ENCODE measurements at places on chromosomes 2 and 18.

- no peak for DNase-seq
Measured at GRCh38 chr18:34592961-34593382, 117.1 kb upstream of the DTNA start.

DNA sequence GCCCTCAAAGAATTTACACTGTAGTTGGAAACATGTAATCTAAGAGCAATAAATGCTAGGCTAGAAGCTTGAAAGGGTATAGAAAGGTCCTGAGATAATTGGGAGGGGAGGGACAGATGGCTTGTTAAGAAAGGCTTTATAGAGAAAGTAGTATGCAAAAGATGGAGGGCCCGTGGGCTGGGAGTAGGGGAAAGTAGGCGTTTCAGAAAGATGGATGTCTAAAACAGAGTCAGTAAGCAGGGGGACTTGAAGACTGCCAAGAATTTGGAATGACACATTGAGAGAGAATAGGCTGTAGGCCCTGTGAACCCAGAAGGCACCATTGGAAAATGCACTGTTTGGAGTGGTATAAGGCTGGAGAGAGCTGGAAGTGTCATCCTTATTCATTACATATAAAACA is 822 bp downstream of the PSMG2 start:
- DNase-seq: peak; percentile 33

- DNase-seq: no peak
Measured at GRCh38 chr2:240593026-240593702, 6.6 kb downstream of the CAPN10 start.

DNA sequence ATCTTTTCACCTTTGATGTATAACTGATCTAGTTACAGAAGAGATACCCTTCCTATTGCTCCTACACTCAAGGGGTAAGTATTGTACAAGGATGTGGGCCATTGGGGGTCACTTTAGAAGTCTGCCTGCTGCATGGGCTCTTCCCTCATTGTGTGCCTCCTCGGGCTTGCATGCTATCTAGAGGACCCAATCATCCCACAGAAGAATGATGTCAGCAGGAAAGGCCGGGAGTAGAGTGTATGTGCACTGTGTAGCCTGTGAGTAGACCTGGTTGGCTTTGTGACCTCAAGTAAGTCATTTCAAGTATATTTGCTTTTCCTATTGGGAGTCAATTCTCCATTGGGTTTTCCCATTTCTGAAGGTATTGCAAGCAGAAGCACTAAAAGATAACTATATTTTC is 129.5 kb upstream of the TRIB2 start:
- DNase-seq: no peak

GRCh38 chr2:107775791-107776190 is 50.9 kb upstream of the RGPD4 start:
- no peak for DNase-seq

GRCh38 chr2:147051814-147052213 is 793.0 kb upstream of the ACVR2A start:
- no peak for DNase-seq

- no peak for DNase-seq
Measured at GRCh38 chr18:39959839-39960238, 1995.2 kb upstream of the PIK3C3 start.

- no peak for DNase-seq
Measured at GRCh38 chr2:232363784-232364615, 14.6 kb upstream of the ALPP start.

DNA sequence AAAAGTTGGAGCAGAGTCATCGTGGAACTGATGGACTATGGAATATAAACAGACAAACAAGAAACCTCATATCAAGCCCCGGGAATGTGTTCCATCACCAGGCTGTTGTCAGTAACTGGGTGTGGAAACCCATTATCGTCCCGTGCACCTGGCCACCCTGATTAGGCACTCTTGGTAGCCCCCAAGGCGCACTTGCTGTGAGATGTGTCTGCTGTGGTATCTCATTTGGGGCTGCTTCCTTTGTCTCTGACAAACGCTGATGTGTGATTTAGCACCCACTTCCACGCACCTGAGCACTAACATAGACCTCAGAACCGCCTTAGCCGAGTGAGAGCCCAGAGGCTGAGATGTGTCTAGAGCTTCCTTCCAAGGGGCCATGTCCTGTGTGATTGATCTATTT is 96.3 kb downstream of the PRPF40A start:
- peak; percentile 50 for DNase-seq

DNA sequence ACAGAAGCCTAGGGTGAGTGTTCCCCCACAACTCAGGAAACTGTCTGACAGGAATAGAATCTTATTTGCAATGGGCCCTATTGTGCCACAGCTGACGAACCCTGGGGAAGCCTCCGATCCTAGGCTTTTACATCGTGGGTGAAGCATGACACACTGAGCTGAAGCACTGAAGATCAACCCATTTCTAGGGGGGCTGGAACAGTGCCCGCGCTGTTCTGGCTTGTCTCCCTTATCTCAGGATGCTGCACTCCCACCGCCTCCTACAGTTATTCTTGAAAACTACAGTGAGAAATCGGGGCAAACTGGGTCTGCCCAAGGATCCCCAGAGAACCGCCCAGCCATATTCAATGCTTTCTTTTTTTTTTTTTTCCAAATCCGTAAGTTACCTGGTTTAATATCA is 41.1 kb downstream of the NETO1 start:
- no peak for DNase-seq

DNA sequence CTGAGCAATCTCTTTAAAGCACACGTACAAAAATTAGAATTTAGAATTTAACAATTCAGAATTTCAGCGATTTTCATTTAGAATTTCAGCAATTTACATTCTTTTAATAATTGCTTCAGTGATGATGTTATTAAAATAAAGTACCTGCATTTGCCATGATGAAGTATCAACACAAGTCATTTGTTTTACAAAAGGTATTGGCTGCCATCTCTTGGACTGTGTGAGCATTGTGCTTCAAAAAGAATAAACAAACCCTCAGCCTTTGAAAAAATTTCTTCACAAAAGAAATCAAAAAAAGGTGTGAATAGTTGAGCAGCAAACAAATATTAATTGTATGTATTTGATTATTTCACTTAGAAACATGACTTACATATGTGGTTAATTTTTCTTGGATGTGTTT is 27.1 kb upstream of the ZC3H15 start:
- DNase-seq: no peak

GRCh38 chr18:13290856-13291271 is 72.3 kb downstream of the LDLRAD4 start:
- DNase-seq: no peak

GRCh38 chr2:26191316-26192159 is 18.6 kb downstream of the GAREM2 start:
- peak; percentile 55 for DNase-seq

DNA sequence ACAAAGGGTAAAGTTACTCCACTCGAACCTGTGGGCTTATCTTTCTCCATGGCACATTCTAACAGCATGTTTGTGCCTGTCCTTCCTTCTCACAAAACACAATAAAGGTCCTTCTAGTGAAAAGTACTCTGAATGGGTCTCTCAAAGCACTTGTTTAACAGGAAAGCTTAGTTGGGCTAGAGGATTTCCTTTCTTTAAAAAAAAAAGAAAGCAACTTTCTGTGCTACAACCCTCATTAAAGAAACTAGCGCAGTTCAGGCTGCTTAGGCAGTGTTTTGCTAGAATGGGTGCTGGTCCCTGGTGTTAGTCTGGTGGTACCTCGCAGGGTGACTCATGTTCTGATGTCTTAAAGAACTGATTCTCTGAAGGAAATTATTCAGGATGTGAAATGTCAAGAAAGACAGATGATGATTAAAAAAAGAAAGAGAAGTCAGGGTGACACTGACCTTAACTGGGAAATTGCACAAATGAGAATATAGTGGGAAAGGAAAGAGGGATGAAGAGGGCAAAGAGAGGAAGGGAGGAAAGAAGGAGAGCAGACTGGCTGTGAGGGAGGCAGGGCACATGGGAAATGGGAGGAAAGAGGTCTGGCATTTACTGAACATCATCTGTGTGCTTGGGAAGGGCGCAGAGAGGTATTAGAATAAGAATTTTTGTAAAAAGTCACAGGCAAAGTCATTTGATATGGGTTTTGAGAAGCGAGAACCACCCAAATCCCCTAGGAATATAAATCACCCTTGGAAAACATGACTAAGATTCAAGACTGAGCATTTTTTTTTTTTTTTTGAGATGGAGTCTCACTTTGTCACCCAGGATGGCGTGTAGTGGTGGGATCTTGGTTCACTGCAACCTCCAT is 74.9 kb downstream of the ATP8B1 start:
- DNase-seq: no peak

GRCh38 chr2:71353248-71353647 is 21.7 kb downstream of the ZNF638 start:
- DNase-seq: no peak

DNA sequence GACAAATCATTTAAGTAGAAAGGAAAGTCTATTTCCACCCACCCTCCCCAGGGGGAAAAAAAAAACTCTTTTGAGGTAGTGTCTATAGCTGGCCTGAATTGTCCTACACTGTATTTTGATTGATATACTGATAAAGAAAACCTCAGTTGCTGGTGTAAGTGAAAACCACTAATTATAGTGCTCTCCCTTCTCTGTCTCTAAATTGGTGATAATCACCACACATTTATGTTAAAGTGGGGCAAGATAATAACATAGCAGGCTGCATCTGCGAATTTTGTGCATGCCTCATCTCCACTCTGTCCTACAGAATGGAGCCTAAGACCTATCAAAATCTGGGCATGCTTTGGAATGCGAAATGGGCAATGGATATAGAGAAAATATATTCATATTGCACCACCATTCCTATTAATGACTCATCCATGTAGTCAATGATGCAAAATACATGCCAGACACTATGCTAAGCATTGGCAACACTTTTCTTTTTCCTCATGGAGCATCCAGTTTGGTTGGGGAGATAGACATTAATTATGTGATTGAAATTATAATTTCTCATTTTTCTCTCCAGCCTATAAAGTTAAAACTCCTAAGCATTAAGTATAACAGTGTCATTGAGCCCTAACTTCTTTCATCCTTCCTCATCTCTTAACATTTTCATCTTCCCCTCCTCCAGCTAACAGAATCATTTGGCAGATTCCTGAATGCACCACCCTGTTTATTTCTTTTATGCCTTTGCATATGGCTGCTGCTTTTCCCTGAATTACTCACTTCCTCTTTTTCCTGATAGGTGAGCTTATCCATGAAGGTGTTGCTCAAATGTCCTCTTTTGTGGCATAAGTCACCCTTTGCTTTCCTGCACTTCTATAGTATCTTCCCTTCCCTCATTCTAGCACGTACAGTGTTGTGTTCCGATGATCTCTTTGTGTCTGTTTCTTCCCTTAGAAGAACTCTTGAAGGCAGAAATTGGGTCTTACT is 58.2 kb downstream of the SLC9A2 start:
- DNase-seq: no peak

- no peak for DNase-seq
Measured at GRCh38 chr2:65072181-65072970, 16.2 kb downstream of the CEP68 start.

GRCh38 chr2:28161466-28161865 is 231.2 kb upstream of the FOSL2 start:
- DNase-seq: no peak

DNA sequence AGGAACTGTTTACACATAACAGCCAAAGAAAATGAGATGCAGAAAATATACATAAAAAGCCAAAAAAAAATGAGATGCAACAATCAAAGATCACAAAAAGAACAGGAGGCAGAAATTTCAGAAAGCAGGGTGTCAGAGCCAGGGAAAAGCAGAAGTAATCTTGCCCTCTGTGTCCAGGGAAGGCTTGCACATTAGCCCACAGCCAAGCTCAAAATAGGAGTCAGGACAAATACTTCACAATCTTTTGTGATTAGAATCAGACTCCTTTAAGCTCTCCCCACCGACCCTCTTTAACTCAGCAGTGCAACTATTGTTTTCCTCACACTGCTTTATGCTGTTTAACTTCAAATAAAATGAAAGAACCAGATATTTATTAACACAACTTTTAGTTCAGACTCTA is 34.6 kb downstream of the IAH1 start:
- no peak for DNase-seq

GRCh38 chr18:77103187-77103850 is 29.3 kb downstream of the MBP start:
- no peak for DNase-seq

DNA sequence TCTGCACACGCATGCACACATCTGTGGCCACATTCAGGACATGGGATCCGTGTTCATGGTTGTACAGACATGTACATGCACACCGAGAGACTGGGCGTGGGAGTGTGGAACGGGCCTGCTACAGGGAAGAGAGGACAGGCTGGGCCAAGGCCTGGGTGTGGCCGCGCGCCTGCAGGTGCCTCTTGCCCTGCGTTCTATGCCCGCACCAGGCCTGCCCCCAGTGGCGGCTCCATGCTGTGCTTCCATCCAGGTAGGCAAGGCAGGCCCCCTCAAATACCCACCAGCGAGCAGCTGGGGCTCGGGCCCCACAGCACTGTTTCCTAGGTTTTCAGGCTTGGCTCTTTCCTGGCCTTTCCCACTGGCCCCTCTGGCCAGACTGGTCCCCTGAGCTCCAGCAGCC is 15.5 kb upstream of the PTMA start:
- no peak for DNase-seq
